ENCODE measurements at places on chromosomes 1 and 21.

DNA sequence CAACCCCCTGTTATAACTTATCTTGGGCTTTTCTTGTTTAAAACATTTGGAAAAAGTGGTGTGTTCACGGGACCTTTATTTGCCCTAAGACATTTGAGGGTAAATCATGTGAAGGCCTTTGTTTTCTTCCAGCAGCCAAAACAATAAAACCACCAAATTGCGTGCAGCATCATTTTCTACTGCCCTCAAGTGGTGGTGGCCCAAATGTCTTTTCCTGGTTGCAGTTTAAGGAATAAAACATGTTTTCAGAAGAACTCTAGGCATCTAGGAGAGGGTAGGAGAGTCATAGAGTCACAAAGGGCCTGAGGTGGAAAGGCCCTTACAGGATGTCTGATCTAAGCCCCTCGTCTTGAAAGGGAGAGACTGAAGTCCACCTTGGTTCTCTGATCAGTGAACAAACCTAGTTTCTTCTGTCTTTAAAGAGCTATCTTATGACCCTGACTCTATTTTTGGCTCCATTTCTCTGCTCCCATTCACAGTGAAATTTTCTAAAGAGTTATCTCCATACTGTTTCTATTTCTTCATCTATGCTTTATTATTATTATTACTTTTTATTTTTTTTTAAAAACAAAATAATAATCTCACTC is 16.0 kb upstream of the EPS15 start:
- no peak for DNase-seq

DNA sequence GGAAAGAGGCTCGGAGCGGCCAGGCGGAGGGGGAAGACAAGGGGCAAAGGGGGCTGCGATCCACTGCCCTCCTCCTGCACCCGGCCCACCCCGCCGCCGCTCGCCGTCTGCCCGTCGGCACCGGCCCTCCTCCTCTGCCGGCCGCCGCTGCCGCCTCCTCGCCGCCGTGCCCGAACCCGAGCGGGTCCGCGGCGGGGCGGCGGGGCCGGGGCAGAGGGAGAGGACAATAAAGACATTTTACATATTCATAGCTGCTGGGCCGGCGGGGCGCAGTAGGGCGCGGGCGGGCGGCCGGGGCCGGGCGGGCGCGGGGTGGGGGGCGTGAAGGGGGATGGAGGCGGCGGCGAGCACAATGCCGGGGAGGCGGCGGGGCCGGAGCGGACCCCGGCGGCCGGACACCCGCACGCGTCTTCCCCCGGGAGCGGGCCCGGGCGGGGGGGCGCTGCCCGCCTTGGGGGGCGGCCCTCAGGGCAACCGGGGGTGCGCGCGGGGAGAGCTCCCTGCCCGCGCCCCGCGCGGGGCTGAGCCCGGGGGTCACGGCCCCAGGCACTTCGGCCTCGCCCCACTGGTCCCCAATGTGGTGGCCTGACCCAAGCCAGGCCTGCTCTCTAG is 546 bp downstream of the POU2F1 start:
- DNase-seq, result no peak

DNA sequence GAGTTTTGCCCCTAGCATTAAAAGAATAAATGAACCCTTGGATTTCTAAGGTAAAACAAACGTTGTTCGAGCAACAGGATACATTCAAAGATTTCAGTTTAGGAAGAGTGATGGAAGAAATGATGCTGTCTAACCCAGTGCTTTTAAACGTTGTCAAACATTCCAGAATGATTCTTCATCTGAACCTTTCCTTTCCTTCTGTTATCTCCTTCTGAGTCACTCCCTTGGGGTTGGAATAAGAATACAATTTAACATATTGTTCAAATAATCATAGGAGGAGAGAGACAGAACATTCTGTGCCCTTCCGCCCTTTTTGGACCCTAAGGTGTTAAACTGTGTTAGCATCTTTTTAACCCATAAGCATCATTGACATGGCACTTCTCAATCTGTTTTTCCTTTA is 61.1 kb upstream of the RCOR3 start:
- DNase-seq, result peak; percentile 37

GRCh38 chr1:117860896-117861610 is 68.4 kb downstream of the GDAP2 start:
- DNase-seq, result no peak

GRCh38 chr1:215479567-215479966 is 87.5 kb upstream of the KCTD3 start:
- DNase-seq, result no peak

DNA sequence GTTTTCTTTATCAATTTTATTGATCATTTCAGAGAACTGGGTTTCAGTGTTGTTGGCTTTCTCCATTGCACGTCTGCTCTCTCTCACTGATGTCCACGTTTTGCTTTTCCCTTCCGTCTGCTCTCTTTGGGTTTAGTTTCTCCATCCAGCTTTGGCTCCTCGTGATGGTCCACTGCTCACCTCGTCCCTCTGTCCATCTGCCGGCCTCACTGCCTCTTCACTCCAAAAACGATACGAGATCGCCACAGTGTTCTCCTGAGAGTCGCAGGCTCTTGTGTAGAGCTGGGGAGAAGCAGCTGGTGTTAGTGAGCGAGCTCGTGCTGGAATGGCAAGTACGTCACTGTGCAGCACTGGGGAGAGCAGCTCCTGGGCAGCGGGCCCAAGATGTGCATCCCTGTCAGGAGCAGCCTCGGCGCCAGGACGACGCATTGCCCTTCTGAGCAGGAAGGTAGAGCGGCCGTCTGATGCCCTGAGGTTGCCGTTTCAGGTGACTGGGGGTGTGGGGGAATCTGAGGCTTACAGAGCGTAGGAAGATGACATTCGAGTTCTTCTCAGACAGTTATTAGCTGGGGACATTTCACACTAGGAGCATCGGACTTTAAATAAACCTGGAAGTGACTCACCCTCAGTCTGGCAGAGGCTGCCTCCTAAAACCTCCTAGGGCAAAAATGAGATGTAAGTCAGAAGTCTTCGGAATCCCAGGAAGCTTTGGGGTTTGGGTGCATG is 31.4 kb upstream of the PCBP3 start:
- DNase-seq, result no peak

DNA sequence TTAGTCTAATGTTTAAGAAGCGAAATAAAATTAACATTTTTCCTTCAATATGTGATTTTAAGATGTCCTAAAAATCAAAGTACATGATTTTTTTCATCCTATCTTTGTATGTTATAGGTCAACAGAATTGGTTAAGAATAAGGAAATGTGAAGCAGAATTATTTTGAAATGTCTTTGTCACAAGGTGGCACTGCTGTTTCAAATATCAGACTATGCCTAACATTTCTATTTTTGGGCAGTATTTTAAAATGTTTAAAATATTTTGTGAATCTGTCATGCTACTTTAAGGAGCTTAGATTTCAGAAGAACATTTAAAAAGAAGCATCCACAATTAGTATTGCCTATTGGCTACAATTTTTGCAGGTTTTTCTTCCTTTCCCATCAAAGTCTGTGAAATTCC is 38.7 kb downstream of the AMY1C start:
- DNase-seq, result no peak

GRCh38 chr1:161235957-161236775 is 1.8 kb downstream of the NR1I3 start:
- no peak for DNase-seq

GRCh38 chr1:42961312-42962091 is 2.8 kb upstream of the SLC2A1 start:
- no peak for DNase-seq

DNA sequence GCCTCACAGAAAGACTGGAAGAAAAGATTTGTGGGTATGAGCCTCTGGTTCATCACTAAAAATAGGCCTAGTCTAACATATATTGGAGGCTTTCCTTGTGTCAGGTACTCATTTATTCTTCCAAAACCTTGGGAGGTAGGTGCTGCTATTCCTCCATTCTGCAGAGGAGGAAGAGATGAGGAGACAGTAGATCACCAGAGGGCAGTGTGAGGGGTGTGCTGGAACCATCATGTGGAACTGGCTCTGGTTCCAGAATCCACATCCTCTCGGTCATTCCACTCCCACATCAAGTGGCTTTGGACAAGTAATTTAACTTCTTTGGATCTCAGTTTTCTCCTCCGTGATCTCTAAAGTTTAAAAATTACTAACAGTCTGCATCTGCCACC is 7.4 kb upstream of the INKA2 start:
- no peak for DNase-seq

DNA sequence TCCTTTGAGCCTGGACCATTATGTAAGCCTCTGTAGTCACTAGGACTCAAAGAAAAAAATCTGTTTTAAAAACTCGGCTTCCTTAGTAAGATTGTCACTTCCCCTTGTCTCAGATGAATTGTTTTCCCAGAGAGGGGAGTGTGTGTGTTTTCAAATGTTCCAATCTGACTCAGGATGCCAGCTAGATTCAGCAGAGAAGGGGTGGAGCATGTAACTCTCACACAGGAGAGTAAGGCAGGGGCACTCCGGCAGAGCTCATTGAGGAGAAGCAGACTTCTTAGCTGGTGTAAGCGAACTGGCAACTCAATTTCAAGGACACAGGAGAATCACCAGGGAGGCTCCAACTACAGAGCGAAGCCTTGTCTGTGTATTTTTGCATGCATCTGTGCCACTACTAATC is 623.2 kb downstream of the LMO4 start:
- DNase-seq, result no peak

- no peak for DNase-seq
Measured at GRCh38 chr1:32714277-32714676, 11.7 kb upstream of the SYNC start.

- DNase-seq, result no peak
Measured at GRCh38 chr1:36177589-36178431, 21.9 kb downstream of the MAP7D1 start.

DNA sequence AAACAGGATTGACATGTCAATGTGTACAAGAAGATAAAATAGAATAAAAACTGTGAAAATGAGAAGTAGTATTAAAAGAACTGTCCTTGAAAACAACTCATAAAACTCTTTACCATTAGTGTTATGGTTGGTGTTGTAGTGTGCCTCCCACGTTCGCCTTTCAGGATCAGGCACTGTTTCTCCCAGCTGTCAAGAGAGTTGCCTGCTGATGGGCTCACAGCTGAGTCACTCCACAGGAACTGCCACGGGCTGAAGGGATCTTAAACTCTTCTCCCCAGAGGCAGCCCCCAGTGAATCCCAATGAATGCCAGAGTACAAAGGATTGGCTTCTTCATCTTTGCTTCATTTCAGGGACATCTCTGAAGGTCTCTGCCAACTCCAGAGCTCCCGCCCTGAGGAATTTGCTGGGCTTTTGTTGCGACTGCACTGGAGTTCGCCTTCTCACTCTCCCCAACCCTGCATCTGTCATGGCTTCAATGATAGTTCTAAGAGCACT is 119.6 kb downstream of the ADGRL2 start:
- DNase-seq, result peak; percentile 22

- peak; percentile 84 for DNase-seq
Measured at GRCh38 chr1:59707178-59707791, 107.5 kb upstream of the HOOK1 start.

DNA sequence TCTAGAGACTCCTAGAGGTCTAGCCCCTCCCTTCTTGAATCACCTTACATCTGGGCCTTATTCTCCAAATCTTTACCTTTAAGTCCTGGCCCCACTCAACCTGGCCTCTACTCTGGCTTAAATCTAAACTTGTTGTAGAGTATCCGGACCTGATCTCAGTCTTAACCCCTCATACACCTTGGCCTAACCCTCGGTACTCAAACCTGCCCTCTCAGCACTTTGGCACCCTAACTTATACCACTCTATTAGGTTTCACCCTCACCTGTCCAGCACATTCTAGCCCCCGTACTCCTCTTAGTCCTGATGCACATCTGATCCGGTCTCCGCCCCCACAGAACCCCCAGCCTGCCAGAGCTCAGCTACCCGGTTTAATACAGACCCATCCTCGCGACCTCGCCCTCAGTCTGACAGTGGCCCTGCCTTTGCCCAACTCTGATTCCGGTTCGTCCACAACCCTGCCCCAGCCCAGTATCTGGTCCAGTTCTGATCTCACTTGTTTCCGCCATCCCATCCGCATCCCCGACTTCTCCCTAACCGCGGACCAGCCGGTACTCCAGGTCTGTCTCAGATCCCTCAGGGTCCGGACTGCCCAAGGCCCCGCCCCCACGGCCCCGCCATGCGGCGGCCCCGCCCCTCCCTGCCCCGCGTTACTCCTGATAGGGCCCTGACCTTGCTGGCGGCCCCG is 1.5 kb downstream of the TRIM62 start:
- no peak for DNase-seq

GRCh38 chr21:43805275-43805800 is 16.0 kb downstream of the RRP1 start:
- no peak for DNase-seq

DNA sequence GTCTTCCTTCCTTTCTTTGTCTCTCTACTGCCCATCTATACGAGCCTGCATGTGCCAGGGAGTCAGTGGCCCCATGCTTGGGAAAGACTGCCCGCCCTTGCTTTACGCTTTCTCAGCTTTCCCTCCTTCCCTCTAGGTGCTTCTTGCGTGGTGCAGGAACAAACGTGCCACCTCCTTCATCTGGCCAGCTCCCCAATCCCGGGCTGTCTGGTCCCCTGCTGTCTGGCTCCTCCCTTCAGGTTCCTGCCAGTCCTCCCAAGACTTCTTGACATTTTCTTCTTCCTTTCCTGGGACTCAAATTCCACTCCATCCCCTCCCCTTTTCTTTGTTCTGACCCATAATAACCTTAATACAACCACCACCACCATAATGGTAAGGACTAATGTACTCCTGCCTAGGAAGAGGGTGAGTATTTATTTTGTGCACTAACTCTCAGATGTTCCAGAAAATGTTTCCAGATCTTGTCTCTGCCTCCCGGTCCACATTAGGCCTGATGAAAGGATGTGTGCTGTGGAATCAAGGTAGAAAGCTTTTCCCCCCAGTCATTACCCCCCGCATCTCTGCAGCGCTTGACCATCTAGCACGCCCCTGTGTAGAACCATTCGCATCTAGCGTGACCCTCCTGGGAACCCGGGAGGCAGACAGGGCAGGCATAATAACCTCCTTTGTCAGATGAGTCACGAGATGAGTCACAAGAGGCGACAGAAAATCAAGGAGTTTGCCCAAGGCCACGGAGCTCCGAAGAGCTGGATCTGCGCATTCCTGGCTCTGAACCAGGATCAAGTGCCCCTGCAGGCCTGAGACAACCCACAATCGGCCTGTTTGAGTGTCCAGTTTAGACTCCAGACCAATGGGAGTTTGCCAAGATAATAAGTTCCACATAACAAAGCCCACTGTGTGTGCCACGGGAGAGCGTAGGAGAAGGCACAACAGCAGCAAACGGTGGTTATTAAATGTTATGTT is 60.1 kb upstream of the NEK2 start:
- peak; percentile 56 for DNase-seq

DNA sequence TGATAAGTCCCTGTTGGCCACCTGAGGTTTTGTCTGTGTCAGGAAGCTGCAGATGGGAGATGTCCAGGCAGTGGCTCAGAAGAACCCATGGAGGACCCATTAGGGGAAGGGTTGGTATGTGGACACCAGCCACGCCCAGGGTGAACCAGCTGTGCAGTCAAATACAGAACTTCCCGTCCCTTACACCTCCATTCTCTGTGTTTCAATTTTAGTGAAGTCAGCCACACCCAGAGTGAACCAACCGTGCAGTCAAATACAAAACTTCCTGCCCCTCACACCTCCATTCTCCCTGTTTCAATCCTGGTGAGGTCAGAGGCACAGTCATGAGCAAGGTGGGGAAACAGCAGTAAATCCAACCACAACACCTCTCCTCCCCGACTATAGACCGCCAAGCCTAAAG is 27.4 kb downstream of the BACE2 start:
- DNase-seq, result no peak
